ENCODE measurements at places on chromosomes 7 and 10.

DNA sequence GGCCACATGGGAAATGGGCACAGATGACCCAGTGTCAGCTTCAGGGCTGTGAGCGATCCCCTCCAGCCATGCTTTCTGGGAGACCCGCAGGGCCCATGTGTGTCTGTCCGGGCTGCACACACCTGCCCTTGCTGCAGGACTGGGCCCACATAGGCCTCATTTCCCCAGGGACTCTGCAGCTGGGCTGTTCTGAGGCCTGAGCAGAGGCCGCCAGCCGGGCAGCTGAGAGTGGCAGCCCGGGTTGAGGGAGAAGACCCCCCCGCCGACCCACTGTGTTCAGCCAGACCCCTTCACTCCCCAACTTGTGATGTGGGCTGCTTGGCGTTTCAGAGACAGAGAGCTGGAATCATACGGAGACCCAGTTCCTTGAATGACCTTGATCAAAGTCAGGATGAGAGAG is 50.1 kb upstream of the DPYSL4 start:
- DNase-seq: no peak

DNA sequence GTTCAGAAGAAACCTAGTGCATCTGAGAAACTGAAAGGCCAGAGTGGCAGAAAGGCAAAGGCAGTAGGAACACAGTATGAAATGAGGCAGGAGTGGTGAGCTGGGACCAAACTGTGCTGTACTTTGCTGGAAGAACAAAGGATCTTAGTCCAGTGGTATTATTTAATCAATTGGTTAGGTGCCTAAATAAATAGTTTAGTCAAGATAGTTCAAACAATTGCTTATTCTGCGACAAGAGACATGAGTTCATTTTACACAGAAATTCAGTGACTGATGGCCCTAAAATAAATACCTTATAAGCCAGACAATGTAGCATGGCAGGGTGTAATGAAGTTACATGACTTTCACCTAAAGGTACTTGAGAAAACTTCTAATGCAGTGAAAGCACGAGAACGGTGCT is 181.8 kb upstream of the LRRN3 start:
- DNase-seq: no peak

- DNase-seq: no peak
These were observed 69.4 kb downstream of the GOLGA7B start for GRCh38 chr10:97919012-97919411.

GRCh38 chr10:105187243-105187642 is 546.2 kb downstream of the SORCS3 start:
- DNase-seq: peak; percentile 49

GRCh38 chr10:95289003-95289920 is 1.5 kb downstream of the PDLIM1 start:
- no peak for DNase-seq

GRCh38 chr10:91357497-91357896 is 52.6 kb upstream of the HECTD2 start:
- no peak for DNase-seq

- peak; percentile 88 for DNase-seq
These were observed 85.4 kb downstream of the CCNY start for GRCh38 chr10:35421553-35422178.

DNA sequence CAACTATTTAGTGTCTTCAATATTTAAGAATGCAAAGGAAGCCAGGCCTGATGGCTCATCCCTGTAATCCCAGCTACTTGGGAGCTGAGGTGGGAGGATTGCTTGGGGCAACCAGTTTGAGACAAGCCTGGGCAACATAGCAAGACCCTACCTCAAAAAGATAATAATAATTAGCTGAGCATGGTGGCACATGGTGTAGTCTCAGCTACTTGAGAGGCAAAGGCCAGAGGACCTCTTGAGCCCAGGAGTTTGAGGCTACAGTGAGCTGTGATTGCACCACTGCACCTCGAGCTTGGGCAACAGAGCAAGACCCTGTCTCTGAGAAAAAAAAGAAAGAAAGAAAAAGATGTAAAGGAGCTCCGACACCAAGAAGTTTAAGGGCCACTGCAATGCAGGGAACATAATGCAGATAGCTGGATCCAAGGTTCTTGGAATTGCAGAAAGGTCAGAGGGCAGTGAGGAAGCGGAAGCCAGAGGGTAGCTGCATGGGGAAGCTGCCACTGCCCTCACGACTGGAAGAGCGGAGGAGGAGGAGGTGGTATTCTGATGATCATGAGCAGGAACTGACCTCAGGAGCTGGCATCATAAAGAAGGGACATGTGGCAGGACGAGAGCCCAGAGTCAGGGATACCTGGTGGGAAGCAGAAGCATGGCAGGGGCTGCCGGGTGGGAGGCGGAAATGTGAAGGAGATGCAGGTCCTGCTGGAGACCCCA is 60.2 kb upstream of the PODXL start:
- no peak for DNase-seq

- DNase-seq: peak; percentile 18
These were observed 23.8 kb upstream of the PIK3AP1 start for GRCh38 chr10:96743988-96744585.

DNA sequence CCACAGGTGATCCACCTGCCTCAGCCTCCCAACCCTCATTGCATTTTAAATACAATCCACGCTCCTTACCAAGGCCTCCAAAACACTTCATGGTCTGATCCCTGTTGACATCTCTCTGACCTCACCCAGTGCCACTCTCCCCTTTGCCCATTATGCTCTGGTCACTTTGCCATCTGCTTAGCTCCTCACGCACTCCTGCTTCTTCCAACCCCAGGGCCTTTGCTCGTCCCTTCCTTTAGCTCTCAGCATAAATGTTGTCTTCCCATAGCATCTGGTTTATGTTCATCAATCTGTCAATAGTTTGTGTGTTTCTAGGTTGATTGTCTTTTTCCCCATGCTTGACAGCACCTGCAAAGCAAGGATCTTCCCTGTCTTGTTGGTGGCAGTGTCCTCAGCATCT is 14.1 kb downstream of the NPFFR1 start:
- no peak for DNase-seq

DNA sequence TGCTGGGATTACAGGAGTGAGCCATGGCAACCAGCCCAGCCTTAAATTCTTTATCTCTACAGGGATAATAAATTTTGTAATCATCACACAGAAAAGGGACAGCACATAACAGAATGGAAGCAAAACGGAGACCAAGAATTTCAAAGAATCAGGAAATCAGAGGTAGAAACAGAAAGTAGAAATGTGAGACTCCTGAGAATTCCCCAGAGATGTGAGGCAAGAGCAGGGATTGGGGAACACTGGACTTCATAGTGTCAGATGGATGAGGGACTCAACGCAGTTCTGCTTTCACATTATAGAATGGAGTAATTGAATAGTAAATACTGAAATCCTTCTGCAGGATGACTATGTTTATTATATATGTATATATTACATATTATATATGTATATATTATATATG is 52.5 kb upstream of the MPP7 start:
- no peak for DNase-seq

DNA sequence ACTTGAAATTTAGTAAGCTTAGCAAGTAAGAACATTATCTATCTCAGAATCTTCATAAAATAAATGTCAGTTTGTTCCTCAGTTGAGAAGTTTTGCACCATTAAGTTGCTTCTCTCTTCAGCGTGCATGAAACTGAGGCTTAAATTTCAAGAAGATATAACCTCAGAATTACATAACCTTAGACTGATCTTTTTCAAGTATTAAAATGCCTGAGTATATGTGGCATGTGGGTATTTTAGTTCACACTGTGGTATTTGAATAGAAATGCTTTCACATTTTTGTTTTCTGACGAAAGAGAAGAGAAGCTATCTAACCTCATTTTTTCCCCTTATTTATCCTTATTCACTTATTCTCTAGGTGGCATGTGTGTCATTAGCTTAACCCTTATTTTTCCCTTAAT is 104.1 kb downstream of the PHF14 start:
- no peak for DNase-seq

GRCh38 chr10:13893926-13894325 is 307.2 kb downstream of the PRPF18 start:
- no peak for DNase-seq

- no peak for DNase-seq
These were observed 12.8 kb downstream of the BRI3 start for GRCh38 chr7:98294326-98294725.

DNA sequence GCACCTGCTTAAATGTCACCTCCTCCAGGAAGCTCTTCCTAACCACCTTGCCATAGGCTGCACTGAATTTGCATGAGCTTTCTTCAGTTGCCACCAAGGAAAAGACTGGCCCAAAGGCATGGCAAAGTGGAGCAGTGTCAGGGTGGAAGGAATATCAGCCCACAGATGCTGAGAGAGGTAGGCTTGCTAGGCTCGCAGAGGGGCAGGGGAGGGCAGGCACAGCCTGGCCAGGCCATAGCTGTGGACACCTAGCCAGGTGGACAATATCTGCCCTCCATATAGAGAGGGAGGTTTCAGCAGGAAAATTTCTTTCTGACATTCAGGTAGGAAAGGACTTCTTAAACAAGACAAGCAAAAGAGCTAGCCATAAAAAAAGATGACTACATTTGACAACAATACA is 166.3 kb downstream of the GRID1 start:
- DNase-seq: no peak

DNA sequence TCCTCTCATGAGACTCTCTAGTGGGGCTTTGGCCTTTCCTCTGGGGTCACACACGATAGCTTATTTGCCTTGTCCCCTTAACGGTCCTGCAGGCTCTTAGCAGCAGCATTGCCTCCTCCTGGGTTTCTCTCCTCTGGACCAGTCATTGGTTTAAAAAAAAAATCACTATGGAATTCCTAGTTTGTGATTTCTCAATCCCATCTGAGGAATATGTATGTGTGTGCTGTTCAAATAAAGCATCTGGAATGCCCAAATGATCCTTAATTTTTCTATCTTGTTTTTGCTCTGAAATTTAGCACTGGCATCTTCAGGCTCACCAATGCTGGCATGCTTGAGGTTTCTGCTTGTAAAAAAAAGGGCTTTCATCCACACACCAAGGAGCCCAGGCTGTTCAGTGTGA is 30.5 kb downstream of the ACTA2 start:
- DNase-seq: no peak

DNA sequence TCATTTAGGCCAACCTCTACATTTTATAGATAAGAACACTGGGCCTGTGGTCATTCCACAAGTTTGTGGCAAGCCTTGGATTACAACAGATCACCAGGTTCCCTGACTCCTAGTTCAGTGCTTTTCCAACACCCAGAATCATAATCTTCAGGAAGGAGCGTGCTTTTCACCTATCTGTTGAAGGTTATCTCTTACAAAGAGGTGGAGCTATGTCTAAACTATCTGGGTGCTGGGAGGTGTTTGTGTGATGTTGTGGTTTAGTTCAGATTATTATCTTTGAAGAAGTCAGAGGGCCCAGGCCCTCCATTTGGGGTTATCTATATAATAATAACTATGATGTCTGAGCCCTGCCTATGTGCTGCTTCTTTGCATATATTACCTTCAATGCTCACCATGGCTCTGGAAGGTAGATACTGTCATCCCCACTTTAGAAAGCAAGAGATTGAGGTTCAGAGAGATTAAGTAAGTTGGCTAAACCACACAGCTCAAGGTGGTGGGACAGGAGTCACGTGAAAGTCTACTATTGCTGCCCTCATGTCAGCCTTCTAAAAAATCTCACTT is 24.0 kb downstream of the IL2RA start:
- DNase-seq: no peak

- DNase-seq: no peak
These were observed 167.9 kb downstream of the CPEB3 start for GRCh38 chr10:92122941-92123450.

GRCh38 chr7:26250239-26250638 is 41.4 kb upstream of the SNX10 start:
- DNase-seq: no peak

DNA sequence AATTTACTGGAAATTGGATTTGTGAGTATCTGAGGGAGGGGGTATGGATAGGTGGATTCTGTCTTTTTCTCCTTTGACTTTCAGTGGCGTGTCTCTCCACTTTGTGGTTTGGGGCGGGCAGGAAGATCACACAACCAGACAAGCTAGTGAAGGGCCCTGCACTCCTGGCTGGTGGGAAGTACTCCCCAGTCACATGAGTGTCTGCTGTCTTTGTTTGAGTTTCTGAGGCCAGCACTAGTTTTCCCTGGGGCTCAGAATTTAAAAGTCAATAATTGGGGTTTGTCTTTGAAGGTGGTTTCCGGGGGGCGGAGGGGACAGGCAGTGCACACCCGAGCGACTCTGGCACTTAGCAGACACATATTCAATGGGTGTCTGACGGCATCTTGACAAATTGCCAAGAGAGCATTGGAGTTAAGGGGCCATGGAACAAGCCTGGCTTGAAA is 120.1 kb downstream of the WDFY4 start:
- DNase-seq: no peak

DNA sequence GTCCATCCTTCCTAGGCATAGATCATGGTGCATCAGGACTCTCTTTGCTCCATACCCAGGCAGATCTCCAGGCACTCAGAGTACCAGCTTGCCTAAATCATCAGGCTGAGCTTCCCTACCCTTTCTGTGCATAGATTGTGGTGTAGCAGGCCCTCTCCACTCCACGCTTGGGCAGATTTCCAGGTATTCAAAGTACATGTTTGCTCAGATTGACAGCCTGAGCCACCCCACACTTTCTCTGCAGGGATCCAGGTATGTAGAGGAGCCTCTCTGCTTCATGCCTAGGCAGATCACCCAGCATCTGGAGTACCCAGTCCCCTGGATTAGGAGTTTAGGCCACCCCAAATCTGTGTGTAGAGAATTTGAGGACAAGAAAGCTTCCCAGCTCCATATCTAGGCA is 957.4 kb upstream of the LRRTM3 start:
- DNase-seq: no peak

DNA sequence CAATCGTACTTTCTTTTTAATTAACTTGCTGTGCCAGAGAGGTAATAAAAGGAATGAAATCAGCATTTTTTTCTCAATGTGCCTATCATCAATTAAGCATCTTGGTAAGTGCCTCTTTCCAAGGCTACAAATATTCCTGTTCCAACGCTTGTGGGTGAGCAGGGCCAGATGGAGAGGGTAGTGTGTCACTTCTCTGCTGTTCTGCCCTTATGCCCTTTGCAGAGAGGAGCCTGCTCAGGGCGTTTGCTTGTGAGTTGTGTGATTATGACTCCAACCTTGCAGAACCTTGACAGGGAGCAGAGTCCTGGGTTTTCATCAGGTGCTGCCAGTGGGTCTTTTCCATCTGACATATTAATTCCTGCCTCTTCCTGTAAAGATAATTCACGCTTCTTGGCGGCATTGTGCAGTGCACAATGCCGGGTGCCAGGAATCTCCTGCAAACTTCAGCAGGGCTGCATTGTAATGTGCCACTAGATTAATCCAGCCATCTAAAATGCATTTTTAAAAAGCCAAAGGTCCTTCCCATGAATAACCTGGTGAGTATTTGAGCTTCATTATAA is 234.4 kb downstream of the ARHGAP12 start:
- no peak for DNase-seq

- peak; percentile 92 for DNase-seq
These were observed 196.3 kb downstream of the JCAD start for GRCh38 chr10:29862923-29863614.

DNA sequence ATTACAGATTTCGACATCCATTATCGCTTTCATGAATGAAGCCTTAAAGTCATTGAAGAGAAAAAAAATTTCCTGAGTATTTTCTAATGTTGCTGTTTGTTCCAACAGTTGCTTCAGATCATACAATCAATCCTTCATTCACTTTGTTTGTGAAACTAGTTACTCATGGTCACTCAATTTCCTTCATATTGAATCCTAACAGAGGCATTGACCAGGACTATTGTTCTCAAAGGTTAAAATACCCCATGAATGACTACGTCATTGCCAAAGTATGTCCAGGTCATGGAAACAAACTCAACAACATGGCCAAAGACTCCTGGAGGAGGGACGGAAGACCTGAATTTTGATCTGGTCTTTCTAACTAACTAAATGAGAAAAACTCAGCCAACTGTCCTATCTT is 54.0 kb upstream of the ABCB5 start:
- peak; percentile 39 for DNase-seq

GRCh38 chr7:95537468-95537867 is 51.7 kb downstream of the ASB4 start:
- DNase-seq: no peak
